ENCODE measurements at places on chromosomes 11 and 22.

DNA sequence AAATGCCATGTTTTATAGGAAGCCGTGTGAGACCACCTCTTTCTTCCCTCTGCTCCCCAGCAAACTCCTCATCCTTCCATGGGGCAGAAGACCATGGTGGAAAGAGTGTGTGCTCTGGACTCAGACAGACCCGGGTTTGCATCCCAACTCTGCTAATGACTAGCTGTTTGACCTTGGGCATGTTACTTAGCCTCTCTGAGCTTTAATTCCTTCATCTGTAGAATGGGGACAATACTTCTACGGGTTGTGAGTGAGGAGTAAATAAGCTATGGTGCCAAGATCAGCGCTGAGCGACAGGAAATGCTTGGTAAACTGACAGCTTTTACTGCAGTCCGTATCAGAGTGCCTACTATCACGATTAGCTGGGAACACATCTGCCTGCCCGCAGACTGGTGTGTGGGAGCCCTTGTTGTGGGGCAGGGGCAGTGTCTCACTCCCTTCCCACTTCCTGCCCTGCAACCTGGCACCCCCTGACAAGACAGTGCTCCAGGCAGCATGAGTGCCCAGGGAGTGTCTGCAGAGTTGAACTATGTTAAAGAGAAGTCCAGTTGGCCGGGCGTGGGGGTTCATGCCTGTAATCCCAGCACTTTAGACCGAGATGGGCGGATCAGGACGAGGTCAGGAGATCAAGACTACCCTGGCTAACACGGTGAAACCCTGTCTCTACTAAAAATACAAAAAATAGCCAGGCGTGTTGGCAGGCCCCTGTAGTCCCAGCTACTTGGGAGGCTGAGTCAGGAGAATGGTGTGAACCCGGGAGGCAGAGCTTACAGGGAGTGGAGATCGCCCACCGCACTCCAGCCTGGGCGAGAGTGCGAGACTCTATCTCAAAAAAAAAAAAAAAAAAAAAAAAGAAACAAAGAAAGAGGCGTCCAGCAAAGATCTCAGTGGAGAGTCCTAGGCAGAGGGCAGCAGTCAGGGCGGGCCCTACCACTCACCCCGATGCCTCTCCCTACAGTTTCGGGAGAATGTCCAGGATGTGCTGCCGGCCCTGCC is 2.2 kb downstream of the SEC14L2 start:
- DNase-seq: no peak

- no peak for DNase-seq
Measured at GRCh38 chr22:32569956-32570355, 95.3 kb downstream of the FBXO7 start.

- DNase-seq: no peak
Measured at GRCh38 chr11:11409901-11410300, 56.9 kb upstream of the CSNK2A3 start.

- peak; percentile 30 for DNase-seq
Measured at GRCh38 chr11:24575392-24575791, 78.5 kb downstream of the LUZP2 start.

GRCh38 chr22:33006955-33007318 is 51.2 kb downstream of the SYN3 start:
- no peak for DNase-seq

- DNase-seq: no peak
Measured at GRCh38 chr11:135043434-135043833, 631.4 kb upstream of the B3GAT1 start.

DNA sequence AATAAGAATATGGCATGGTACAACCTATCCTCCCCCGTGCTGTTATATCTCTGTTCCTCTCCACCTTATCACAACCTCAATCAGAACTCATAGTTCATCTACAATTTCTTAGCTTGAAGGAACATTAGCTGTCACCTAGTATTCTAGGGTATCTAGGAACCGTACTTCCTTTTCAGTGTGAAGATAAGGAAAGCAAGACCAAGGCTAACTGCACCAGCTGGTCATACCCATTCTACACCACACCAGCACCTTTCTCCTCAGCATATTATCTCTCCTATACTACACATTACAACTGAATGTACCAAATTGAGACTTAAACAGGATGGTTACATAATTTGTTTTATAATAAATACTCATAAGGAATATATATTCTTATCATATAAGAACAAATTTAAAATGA is 73.1 kb downstream of the ARHGAP32 start:
- no peak for DNase-seq

GRCh38 chr11:118740892-118741291 is 50.1 kb downstream of the DDX6 start:
- no peak for DNase-seq

DNA sequence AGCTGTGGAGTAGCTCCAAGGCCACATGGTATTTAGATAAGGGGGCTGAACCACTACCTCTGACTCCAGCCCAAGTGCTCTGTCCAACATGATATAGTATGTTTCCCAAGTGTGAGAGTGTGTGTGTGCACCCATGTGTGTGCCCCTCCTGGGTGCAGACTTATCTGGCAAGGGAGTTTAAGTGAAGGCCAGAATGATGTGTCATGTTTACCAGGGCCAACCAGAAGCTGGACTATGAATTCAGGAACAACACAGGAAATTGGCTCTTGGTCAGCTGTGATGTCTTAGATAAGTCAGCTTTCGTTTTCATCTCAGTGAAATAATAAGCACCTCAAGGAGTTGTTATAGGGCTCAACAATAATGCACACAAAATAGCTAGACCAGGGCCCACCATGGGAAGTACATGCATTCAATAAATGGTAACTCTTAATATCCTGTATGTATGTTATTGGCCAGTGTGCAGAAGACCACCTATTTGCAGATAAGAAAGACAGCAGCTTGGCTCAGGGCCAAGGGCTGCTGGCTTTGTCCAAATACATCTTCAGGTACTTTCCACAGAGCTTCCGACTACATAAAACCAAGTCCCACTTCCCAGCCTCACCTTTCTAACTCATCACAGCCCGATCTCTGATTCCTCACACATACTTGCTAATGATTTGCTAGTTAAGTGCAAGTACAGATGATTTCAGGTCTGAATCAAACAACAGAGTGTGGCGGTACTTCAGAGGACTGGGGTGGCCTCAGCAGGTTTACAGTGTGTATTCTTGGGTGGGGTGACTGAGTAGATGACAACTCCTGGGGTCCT is 120.9 kb downstream of the ME3 start:
- DNase-seq: peak; percentile 57

GRCh38 chr22:30044369-30044768 is 35.9 kb upstream of the HORMAD2 start:
- peak; percentile 16 for DNase-seq

- DNase-seq: peak; percentile 96
Measured at GRCh38 chr11:76445121-76446084, 585 bp downstream of the EMSY start.

- no peak for DNase-seq
Measured at GRCh38 chr11:110349138-110349996, 53.0 kb upstream of the RDX start.

GRCh38 chr22:47064416-47064815 is 302.0 kb downstream of the TBC1D22A start:
- no peak for DNase-seq
